Right renal cortex interstitium (tissue), 3 donors: ENCODE measurements at places on chromosomes 4 and X. TPM values are rescaled to one million over a fixed set of nuclear protein-coding genes. Genes with fewer than 3 reads are reported as not detected.

Gene PF4V1
- polyA plus RNA-seq = 0.31 TPM

Gene TMPRSS11B
- polyA plus RNA-seq = not detected

DNA sequence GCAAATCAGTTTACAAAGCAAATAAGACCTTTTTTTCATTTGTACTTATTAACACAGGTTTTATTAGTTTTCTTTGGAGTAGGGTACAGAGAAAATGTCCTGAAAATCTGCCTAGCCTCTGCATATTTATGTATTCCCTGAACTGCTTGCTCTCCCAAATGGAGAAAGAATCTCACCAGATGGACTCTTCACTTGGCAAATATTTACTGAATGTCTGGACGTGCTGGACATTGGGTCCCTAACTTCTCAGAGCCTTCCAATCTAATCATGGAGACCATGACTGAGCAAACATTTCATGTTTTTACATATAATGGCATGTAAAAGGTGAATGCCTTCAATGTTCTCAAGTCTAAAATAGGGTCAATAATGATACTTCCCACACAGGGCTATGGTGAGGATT, 126.0 kb downstream of the CHRDL1 start:
- DNase-seq = no peak

DNA sequence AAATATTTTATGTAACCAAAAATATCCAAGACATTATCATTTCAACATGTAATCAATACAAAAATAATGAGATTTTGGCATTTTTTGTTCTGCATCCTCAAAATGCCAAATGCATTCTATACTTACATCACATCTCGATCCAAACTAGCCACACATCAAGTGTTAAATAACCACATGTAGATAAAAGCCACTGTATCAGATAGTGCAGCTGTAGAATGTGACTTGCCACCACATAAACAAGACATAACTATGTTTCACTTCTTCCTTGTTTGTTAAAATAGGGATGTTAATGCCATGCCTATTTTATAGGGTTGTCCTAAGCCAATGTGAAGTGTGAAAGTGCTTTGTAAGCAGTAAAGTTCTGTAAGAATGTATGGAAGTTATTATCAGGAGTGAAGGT, 20.9 kb downstream of the INTS6L start:
- DNase-seq = no peak

GRCh38 chr4:117417856-117418255, 332.5 kb upstream of the TRAM1L1 start:
- DNase-seq = no peak

- DNase-seq = no peak
Measured at GRCh38 chr4:129561886-129562671, 466.1 kb downstream of the C4orf33 start.

DNA sequence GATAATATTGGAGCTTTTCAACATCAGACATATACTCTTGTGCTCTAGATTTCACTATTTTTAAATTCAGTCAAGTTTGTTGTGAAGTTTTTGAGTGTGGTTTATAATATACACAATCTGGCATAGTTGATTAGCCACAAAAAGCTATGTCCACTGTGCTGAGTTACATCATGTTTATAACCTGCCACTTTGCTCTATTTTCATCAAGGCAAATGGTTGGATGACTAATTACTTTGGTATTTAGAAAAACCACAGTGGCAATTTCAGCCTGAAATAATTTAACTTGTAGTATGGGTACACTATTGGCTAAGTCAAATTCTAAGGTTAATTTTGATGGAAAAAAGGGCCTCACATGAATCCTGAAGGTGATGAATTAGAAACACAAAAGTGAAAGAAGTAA, 262.6 kb downstream of the C4orf33 start:
- DNase-seq = no peak

GRCh38 chrX:149961572-149961971, 23.3 kb upstream of the EOLA2 start:
- DNase-seq = no peak
